ENCODE measurements at places on chromosomes 12 and 14. TPM values are rescaled to one million over a fixed set of nuclear protein-coding genes. Genes with fewer than 3 reads are reported as not detected.

DNA sequence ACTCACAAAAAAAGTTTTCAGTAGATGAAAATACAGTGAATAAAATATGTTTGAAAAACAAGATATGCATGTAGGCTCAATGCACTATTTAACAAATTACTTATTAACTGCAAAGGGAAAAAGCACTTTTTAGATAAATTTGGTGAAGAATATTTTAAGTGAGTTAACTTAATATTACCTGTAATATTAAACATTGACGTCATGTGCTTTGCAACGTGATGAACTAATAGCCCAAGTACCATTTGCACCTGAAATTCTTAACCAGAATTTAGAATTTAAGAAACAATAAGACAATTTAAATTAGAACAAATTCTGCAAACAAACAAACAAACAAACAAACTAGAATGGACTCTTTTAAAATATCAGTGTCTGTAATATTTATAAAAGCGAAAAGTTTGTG is 659.0 kb upstream of the NOVA1 start:
- no peak for DNase-seq

- DNase-seq, result no peak
These were observed 41.3 kb downstream of the LMO3 start for GRCh38 chr12:16564675-16565074.

Gene RHOJ
- 29.6 TPM for total RNA-seq

GRCh38 chr12:50569876-50570275 is 65.1 kb downstream of the DIP2B start:
- DNase-seq, result no peak

- no peak for DNase-seq
These were observed 136.5 kb upstream of the CRY1 start for GRCh38 chr12:107229827-107230226.

- DNase-seq, result no peak
These were observed 562.8 kb downstream of the GALC start for GRCh38 chr14:87430214-87430613.

- DNase-seq, result no peak
These were observed 1277.6 kb downstream of the AACS start for GRCh38 chr12:126342866-126343265.

Gene IL31
- total RNA-seq, result not detected

DNA sequence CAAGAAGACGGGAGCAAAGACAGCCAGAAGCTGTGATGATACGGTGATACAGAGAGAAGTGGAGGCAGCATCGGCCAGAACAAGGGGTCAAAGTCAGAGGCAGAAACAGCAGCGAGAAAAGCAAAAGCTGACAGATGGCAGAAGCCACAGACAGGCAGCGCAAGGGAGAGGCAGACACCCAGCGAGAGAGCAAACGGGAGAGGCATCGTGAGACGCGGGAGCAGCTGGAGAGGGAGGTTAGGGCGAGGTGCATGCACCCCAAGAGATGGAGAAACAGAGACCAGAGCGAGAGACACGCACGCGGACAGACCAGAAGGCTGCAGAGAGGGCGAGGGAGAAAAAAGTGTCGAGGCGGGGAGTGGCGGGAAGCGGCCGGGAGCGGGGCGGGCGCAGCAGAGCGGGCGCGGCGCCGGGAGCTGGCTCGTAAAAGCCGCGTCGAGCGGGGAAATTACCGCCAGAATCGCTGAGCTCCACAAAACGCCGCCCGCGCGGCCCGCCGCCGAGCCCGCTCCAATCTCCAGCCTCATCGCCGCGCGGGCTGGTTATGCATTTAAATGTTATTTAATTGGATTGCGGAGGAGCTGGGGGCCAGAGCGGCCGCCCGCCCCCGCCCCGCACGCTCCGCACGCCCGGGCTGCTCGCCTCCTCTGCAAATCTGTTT is 15.6 kb downstream of the SMUG1 start:
- DNase-seq, result no peak

Gene SCYL2
- total RNA-seq, result 68.7 TPM

DNA sequence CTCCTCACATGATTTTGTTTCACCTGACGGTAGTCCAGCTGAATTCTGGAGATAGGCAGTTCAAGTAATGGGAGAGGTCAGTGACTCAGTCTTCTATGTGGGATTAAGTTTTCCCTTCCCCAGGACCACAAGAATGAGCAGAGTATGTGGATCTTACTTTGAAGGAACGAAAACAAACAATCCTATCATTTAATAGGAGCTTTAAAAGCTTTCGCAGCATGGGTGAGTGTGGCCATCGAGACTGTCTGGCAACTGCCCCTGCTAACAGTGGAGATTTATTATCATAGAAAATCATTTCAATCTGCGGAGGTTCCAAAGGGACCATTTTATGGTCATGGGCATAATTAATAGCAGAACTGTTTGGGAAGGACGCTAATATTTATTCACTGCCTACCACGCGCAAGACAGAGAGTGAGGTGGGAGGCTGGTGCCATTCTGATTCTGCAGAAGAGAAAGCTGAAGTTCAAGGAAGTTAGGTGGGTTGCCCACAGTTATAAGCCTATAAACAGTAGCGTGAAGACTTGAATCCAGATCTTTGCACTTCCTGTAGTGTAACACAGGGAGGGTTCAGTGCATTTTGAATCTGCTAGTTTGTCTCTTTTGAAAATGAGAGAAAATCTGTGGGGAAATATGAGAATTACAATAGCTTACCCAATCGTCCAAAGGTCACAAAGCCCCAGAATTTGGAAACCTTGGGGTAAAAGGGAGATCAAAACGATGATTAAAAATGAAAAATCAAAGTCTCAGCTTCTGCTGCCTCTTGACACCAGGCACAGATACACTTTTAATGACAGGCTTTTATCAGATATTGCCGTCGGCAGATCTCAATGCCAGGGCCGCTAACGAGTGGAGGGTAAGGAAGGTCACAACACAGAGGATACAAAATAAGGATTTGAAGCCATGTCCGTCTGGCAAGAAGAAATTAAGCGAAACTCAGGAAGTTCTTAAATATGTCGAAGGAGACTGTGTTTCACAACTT is 209.6 kb downstream of the CRADD start:
- peak; percentile 96 for DNase-seq

GRCh38 chr12:51678086-51678724 is 87.2 kb downstream of the SCN8A start:
- DNase-seq, result peak; percentile 26

Gene HOTAIR
- not detected for total RNA-seq

- DNase-seq, result no peak
These were observed 125.6 kb downstream of the RGS6 start for GRCh38 chr14:72057701-72058285.

GRCh38 chr14:104984056-104984894 is 1.3 kb upstream of the CLBA1 start:
- DNase-seq, result no peak

Gene JAG2
- total RNA-seq, result 6.6 TPM

- peak; percentile 27 for DNase-seq
These were observed 40.3 kb downstream of the CFAP251 start for GRCh38 chr12:121958541-121959240.

Gene INHBC
- not detected for total RNA-seq

DNA sequence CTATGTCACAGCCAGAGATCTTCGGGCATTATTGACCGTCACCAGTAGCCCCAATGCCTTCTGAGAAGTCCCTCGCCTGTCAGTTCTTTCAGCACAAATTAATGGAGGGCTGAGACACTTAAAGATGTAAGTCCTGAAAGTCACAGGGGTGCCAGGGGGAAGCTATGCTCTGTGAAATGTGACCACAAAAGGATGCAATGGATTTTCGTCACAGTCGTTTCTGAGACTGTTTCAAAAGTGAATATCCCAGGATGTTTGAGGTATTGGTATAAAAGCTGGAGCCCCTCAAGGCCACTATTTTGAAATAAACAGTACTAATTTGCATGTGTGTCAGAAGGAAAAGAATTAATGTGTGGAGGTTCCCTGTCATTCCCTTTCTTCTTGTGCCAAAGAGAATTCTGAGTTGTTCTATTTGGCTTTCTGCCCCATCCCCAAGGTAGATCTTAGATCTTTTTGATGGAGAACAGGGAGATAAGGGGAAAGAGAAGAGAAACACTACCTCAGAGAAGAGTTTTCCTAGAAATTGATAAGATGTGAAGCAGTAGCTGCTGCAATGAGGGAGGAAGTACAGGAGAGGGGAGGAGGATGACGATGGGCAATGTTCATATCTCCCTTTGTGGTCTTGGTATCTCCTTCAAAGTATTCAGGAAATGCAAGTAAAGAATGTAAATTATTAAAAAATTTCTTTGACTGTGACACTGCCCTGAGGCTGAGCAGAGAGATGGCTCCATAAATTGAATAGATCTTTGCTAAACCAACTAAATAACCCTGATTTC is 101.8 kb upstream of the NAP1L1 start:
- DNase-seq, result peak; percentile 79

Gene SELPLG
- 4.9 TPM for total RNA-seq

GRCh38 chr14:86533834-86534233 is 1003.9 kb downstream of the FLRT2 start:
- no peak for DNase-seq

GRCh38 chr12:102685172-102685571 is 204.8 kb upstream of the IGF1 start:
- DNase-seq, result no peak
